ENCODE measurements at places on chromosomes 6 and 20.

DNA sequence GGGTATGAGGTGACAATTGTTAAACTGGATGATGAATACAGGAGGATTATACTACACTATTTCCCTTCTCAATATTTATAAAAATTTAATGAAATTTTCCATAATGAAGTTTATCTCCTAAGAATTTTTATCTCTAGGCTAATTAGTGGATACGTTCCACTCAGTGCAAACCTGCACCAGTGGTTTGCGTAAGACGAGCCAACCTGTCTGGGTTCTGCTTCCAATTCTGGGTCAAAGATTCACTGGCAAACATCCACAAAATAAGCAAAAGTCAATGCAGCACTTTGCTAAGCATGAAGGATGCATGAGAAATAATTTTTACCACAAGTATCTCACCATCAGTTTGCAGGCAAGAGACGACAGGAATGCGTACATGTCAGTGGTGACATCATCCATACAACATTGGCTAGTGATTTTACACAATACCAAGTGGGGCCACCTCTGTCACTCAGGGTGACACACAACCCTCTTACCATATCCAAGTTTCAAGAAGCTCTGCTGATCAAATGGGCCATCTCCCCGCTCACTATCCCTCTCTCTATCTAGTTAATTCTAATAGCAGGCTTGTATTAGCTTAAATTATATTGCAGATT, 51.7 kb downstream of the FAM50B start:
- DNase-seq: no peak

DNA sequence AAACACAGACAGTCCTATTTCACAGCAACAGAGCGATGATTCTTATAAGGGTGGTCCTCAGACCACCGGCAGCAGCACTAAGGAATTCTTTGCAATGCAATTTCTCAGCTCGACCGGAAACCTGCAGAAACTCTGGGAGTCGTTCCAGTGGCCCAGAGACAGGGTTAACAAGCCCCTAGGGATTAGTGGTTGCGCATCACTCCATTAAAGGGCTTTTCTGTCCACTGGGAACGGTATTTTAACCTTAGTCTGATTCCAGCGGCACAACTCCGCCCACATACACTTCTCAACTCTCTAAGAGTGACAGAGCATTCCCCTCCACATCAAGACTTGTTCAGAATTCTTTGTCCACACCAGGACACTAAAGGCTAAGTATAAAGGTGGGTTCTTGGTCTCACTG, 341.5 kb downstream of the TFAP2A start:
- no peak for DNase-seq

DNA sequence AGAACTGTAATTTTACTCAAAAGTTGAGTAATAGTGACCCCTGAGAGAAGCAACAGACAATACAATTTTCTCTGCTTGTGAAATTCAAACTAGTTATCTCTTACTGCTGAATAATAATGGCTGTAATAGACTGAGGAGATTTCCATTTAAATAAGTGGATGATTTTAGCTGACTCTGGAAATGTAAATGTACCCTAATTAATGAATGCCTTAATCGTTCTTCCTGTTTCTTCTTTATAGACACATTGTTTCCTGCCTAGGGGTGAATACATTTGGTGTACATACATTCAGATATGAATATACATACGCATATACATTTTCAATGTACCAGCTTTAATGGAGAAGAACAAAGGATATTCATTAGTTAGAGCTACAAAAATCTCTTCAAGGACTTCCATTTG, 611.9 kb downstream of the TFAP2B start:
- no peak for DNase-seq

DNA sequence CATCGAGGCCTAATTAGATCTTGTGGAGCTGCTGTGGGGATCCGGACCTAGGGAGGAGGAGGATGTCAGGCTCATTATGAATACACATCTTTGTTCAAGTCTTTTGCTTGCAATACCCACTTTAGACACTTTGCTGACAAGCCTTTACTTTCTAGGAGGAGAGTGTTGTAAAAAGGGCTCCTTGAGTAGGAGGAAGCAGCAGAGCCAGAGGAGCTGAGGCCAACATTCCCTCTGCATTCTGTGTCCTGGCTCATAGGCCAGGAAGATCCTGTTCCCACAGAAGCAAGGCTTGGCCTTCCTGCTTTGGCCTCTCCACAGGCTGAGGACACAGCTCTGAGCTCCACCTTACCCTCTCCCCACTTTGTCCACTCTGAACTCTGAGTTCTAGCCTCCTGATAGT, 67.1 kb downstream of the TPD52L1 start:
- peak; percentile 27 for DNase-seq

GRCh38 chr20:41293269-41294037, 24.1 kb downstream of the ZHX3 start:
- DNase-seq: peak; percentile 81

- DNase-seq: peak; percentile 60
Observed at GRCh38 chr6:11194356-11195218, 37.9 kb downstream of the NEDD9 start.

GRCh38 chr6:2916158-2916925, 13.2 kb upstream of the SERPINB9 start:
- no peak for DNase-seq

- DNase-seq: no peak
Observed at GRCh38 chr6:170227521-170227983, 63.3 kb downstream of the DLL1 start.

All from fibroblast of gingiva (primary cell).